Smooth muscle cell of the coronary artery (primary cell): ENCODE measurements at places on chromosomes 11 and 22. TPM values are rescaled to one million over a fixed set of nuclear protein-coding genes. Genes with fewer than 3 reads are reported as not detected.

The SGSM1 gene
- total RNA-seq: under 0.01 TPM in 1 of 2 replicates, not detected in the other

The MYRF gene
- 0.12 and 1.6 TPM in 2 replicates for total RNA-seq

The GLYAT gene
- not detected in 2 replicates for total RNA-seq

The OR5AN1 gene
- not detected in 2 replicates for total RNA-seq

The MS4A8 gene
- total RNA-seq: not detected in 2 replicates

The SPI1 gene
- total RNA-seq: not detected in 2 replicates

The VPS37C gene
- 4.2 and 4.8 TPM in 2 replicates for total RNA-seq

The RRM1 gene
- total RNA-seq: 32.6 and 61.9 TPM in 2 replicates

The ACRV1 gene
- total RNA-seq: not detected in 2 replicates

The CRYBB2 gene
- not detected in 2 replicates for total RNA-seq

The JHY gene
- total RNA-seq: 0.98 and 1.4 TPM in 2 replicates

The LINC01488 gene
- 0.08 TPM in 1 of 2 replicates, not detected in the other for total RNA-seq

The OR52B4 gene
- total RNA-seq: not detected in 2 replicates

The CDC42EP2 gene
- 8.5 and 17.2 TPM in 2 replicates for total RNA-seq

The CRYAB gene
- total RNA-seq: 20.4 and 40.8 TPM in 2 replicates

The SPA17 gene
- 7.8 and 10.1 TPM in 2 replicates for total RNA-seq

The HIRA gene
- total RNA-seq: 22.8 and 23.9 TPM in 2 replicates

The EMSY gene
- total RNA-seq: 5.1 and 6.8 TPM in 2 replicates

The OR51B5 gene
- total RNA-seq: 0.15 TPM in 1 of 2 replicates, not detected in the other

The DTX4 gene
- total RNA-seq: 0.35 and 1.7 TPM in 2 replicates

The TMEM151A gene
- total RNA-seq: 0.08 and 0.23 TPM in 2 replicates

The TENM4 gene
- 12.6 and 22.5 TPM in 2 replicates for total RNA-seq

The GDPD4 gene
- total RNA-seq: not detected in 2 replicates

The OR2AT4 gene
- not detected in 2 replicates for total RNA-seq

The MAP6 gene
- 1.2 and 1.5 TPM in 2 replicates for total RNA-seq

The GGTLC3 gene
- total RNA-seq: not detected in 2 replicates

The MMP13 gene
- not detected in 2 replicates for total RNA-seq

The TRIM34 gene
- total RNA-seq: 9.2 and 11.8 TPM in 2 replicates

The OR2AG2 gene
- total RNA-seq: 0.08 TPM in 1 of 2 replicates, not detected in the other

The OR6Q1 gene
- not detected in 2 replicates for total RNA-seq

The OTOG gene
- not detected in 2 replicates for total RNA-seq

The NECTIN1 gene
- total RNA-seq: 2.5 and 2.6 TPM in 2 replicates

The IL18 gene
- total RNA-seq: 0.08 and 0.12 TPM in 2 replicates

The TRIM64C gene
- 0.08 TPM in 1 of 2 replicates, not detected in the other for total RNA-seq

The GGTLC2 gene
- not detected in 2 replicates for total RNA-seq

The CTSW gene
- total RNA-seq: not detected in 2 replicates

The HSCB gene
- total RNA-seq: 4.1 and 12.0 TPM in 2 replicates

The BTBD18 gene
- total RNA-seq: not detected in 2 replicates
